ENCODE measurements at places on chromosomes 2 and 18. TPM values are rescaled to one million over a fixed set of nuclear protein-coding genes. Genes with fewer than 3 reads are reported as not detected.

Gene ESPNL
- 4.5 TPM for total RNA-seq

Gene ABCG8
- total RNA-seq: not detected

Gene KATNAL2
- 10.3 TPM for total RNA-seq

- DNase-seq: no peak
Measured at GRCh38 chr18:75211953-75212750, 1.6 kb downstream of the TSHZ1 start.

Measured in renal cortical epithelial cell (primary cell).